Pulmonary artery endothelial cell (primary cell): ENCODE measurements at places on chromosomes 12 and 14. TPM values are rescaled to one million over a fixed set of nuclear protein-coding genes. Genes with fewer than 3 reads are reported as not detected.

Gene SMIM41
- 0.07 and 0.21 TPM in 2 replicates for total RNA-seq

Gene REM2
- under 0.01 TPM in 1 of 2 replicates, not detected in the other for total RNA-seq

Gene PROX2
- not detected in 2 replicates for total RNA-seq

Gene TEX52
- total RNA-seq: not detected in 2 replicates

Gene FBLN5
- 0.74 and 2.5 TPM in 2 replicates for total RNA-seq

Gene SERPINA10
- not detected in 2 replicates for total RNA-seq

Gene AICDA
- total RNA-seq: not detected in 2 replicates

Gene FAM90A1
- 0.11 TPM in 1 of 2 replicates, not detected in the other for total RNA-seq
